Stimulated activated CD4-positive, alpha-beta T cell treated with anti-CD3 and anti-CD28 coated beads, TNF-alpha, amount 100 ng/mL, for 24 hours (primary cell): ENCODE measurements at places on chromosomes 3 and 15.

GRCh38 chr3:72690629-72691028, 157.6 kb downstream of the SHQ1 start:
- no peak for DNase-seq

DNA sequence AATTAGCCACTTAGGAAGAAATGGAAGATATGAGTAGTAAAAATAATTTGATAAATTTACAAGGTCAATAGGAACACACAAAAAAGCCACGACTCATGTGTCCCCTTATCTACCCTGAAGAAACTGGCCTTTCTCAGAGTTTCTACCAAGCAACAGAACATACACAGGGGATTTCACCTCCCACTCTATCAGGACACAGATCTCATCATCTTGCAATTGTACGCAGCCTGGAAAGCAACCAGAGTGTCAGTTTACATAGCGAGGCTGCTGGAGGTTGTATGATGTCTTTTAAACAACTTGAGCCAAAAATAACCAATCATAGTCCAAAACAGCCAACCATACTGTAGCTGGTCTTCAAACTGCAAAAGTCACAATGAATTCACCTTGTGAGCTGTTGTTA, 19.7 kb upstream of the LMOD3 start:
- no peak for DNase-seq

- DNase-seq = no peak
These were observed 105.4 kb upstream of the TNIK start for GRCh38 chr3:171565481-171566058.

DNA sequence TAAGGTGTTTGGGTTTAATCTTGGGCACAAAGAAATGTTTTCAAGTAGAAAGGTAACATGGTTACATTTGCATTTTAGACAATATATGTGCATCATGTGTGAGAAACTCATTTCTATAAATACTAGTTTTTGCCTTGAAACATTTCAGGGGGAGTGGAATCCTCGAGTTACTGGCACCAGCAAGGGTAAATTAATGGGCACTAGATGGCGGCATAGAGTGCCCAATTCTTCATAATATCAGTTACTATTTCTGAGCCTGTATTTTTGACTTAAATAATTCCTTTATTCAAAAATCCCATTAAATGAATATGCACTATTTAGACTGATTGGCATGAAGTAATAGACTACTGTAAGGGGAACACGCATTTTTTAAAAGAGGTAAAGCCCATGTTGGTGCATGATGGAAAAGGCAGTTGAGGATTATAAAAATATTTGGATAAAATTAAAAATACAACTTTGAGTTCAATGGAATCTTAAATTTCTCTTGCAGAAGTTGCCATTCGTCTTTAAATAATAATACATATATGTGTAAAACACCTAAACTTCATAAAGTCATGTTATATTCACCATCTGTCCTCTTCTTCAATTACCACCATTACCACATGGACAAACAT, 106.3 kb downstream of the ZBTB20 start:
- peak; percentile 11 for DNase-seq

GRCh38 chr3:154168998-154169795, 48.0 kb downstream of the ARHGEF26 start:
- DNase-seq = no peak

DNA sequence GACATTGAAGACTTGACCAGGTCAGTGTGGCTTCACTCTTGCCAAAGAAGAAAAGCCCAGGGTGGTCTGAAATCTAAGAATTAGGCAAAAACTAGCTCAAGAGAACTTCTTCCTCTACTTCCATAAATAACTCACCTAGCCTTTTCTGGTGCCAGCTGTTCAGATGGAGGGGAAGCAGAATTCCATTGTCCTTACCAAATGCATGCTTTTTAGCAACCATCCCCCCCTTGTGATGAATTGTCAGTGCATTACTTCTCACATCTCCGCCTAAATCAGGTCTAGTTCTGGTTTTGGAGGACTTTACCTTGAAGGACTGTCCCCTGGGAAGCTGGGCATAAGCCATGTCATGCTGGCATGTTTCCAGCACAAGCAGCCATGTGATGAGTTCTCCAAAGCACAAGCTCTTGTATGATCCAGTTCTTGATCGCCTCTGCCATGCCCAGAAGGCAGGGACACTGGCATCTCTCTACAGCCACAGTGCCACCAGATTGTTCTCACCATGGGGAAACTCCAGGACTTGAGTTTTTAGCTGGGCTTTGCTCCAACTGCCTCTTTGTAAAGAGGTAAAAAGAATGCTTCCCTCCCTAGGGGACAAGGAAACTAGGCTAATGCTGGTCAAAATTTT, 96.4 kb upstream of the IL12A start:
- no peak for DNase-seq

GRCh38 chr15:61499376-61499775, 270.3 kb upstream of the RORA start:
- no peak for DNase-seq

DNA sequence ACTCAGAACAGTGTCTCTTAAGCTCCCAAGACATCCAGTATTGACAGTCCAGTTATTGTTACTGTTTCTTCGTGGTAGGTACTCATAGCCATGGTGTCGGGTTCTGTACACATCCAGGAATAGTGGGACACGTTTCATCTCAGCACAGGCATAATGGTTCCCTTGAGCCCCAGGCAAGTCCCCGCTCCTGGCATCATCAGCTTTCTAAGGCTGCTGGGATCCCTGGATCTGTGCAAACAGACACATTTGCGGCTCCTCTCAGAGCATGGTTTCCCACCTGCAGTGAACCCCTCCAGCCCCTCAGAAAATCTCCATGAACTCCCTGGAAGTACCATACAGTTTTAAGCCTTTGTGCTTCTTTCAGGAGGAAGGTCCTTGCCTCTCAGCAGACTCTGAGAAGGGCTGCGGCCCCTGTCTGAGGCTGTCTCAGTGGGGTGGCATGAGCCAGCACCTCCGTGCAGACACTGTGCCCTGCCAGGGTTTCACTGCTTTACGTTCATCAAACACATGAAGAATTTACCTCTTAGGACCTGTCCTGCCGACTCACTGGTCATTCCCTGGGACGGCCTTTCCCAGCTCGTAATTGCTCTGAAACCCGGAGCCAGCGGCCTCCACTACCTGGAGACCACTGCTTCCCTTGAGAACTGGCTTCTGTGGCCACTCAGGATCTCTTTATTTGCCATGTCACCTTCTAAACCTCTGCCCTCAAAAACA, 124.9 kb downstream of the LRRK1 start:
- no peak for DNase-seq

- no peak for DNase-seq
These were observed 18.7 kb upstream of the RPP14 start for GRCh38 chr3:58287354-58287753.

DNA sequence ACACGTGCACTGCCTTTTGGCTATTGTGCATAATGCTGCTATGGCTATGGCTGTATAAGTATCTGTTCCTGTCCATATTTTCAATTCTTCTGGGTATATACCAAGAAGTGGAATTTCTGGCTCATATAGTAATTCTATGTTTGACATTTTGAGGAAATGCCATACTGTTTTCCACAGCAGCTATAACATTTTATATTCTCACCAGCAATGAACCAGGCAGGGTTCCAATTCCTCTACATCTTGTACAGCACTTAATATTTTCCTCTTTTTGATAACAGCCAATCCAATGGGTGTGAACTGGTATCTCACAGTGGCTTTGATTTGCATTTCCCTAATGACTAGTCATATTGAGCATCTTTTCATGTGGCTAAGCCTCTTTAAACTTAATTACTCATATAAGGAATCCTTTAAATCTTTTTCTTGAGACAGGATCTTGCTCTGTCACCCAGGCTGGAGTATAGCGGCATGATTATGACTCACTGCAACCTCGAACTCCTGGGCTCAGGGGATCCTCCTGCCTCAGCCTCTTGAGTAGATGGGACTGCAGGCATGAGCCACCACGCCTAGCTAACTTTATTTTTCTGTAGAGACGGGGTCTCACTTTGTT, 38.1 kb upstream of the IGDCC4 start:
- no peak for DNase-seq

- no peak for DNase-seq
These were observed 53.4 kb upstream of the DCUN1D1 start for GRCh38 chr3:183033746-183034145.

DNA sequence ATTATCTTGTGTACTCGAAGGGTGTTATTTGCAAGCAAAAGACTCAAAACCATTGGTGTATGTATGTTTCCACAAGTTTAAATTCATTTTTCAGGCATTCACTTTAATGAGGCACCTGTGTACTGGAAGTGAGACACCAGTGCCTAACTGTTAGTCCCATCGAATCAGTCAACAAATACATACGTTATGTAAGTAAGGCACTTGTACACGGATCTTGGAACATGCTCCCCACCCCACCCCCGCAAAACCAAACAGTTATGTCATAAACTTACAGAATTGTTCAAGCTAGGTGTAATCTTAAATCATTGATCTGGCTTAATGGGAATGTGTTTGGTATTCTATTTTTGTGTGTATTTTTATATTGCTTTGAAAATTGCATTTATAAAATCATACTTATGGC, 17.1 kb downstream of the LRRC28 start:
- no peak for DNase-seq

DNA sequence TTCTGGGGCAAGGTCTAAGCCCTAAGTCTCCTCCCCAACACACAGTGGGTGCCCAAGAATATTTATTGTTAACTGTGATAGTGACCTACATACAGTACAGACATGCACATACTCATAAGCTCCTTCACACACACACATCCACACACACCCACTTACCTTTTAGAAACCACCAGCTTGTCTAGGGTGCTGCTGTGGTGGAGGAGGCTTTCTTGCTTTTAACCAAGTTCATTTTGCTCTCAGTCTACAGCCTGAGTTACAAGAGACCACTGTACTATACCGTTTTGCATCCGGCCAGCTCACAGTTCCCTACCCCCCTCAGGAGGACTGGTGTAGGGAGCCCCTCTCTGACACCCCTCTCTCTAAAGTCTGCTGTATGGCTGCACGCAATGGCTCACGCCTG, 16.7 kb downstream of the DAPK2 start:
- no peak for DNase-seq

GRCh38 chr3:116920826-116921610, 211.4 kb downstream of the TUSC7 start:
- no peak for DNase-seq

DNA sequence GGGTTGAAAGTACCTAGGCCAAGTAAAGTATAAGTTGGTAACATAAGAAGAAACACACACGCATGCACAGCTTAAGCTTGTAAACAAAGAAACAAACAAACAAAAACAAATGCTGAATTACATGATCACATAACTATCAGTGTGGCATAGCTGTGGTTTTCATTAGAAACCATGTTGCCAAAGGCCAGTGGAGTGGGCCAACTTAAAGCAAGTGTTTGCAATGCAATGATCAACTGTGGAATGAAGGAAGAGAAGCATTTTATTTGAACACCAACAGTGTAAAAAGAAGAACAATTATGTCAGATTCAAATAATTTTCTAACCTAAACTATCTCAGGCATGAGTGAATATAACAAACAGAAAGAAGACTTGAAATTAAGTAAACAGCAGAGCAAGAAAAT, 199.4 kb upstream of the STRIT1 start:
- no peak for DNase-seq

GRCh38 chr3:177361081-177361938, 164.0 kb upstream of the TBL1XR1 start:
- no peak for DNase-seq

- DNase-seq = no peak
These were observed 369.8 kb downstream of the DIPK2A start for GRCh38 chr3:144341471-144341870.
